ENCODE measurements at places on chromosomes 3 and 15. TPM values are rescaled to one million over a fixed set of nuclear protein-coding genes. Genes with fewer than 3 reads are reported as not detected.
A peak's percentile ranks its signal among the peaks of the same experiment; 100 is the strongest.

GRCh38 chr3:159852821-159853505 is 135.7 kb upstream of the IL12A start:
- peak overlapping the region; percentile 85 for H3K27ac ChIP-seq
- DNase-seq, result peak; percentile 76
- no peaks in the 10 kb centered on the region for H3K27me3 ChIP-seq
- peaks cover 74% of the 10 kb centered on the region for H3K4me1 ChIP-seq
- H3K36me3 ChIP-seq, result no peaks in the 10 kb centered on the region
- H3K4me3 ChIP-seq, result peak overlapping the region; percentile 46

DNA sequence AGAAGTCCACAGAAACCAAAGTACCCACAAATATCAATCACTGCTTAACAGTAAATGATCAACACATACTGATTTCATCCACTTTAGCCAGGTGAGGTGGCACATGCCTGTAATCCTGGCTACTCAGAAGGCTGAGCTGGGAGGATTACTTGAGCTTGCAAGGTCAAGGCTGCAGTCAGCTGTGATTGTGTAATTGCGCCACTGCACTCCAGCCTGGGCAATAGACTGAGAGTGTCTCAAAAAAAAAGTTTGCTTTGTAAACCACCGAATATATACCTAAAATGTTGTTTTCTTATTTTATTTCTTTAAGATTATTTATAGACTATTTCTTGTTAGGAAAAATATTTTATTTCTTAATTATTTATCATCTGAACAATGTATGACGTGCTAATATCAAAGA is 8.7 kb upstream of the ATP13A4 start:
- H3K27ac ChIP-seq, result no peak overlapping the region
- H3K4me3 ChIP-seq, result no peak overlapping the region
- no peak for DNase-seq
- no peaks in the 10 kb centered on the region for H3K4me1 ChIP-seq
- no peaks in the 10 kb centered on the region for H3K27me3 ChIP-seq

- no peak overlapping the region for H3K4me3 ChIP-seq
- H3K36me3 ChIP-seq, result peaks cover 9% of the 10 kb centered on the region
- H3K4me1 ChIP-seq, result peaks cover 71% of the 10 kb centered on the region
- H3K27me3 ChIP-seq, result no peaks in the 10 kb centered on the region
- H3K27ac ChIP-seq, result peak overlapping the region; percentile 80
These were observed 17.9 kb downstream of the TMEM43 start for GRCh38 chr3:14142567-14143270.

- no peak overlapping the region for H3K4me3 ChIP-seq
- peaks cover 11% of the 10 kb centered on the region for H3K4me1 ChIP-seq
- H3K27ac ChIP-seq, result no peak overlapping the region
- H3K27me3 ChIP-seq, result no peaks in the 10 kb centered on the region
These were observed 102.4 kb upstream of the HACD2 start for GRCh38 chr3:123687286-123687685.

DNA sequence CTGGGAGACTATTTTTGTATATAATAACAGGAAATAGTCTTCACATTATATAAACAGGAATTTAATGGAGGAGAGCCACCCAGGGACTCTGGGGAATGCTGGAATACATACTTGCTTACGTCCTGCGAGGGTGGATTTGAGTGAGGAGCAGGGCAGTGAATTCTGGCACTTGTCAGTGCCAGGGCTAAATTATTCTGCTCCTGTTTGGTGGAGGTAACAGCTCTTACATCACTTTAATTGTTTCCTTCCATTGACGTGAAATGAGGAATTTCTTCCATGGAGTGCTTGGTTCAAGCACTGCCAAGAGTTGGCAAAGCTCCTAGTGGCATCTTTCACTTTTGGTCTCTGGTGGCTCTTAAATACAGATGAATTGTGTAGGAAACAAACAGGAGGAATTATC is 94.1 kb upstream of the GOLGA8J start:
- H3K4me3 ChIP-seq, result no peak overlapping the region
- no peak for DNase-seq
- H3K27ac ChIP-seq, result no peak overlapping the region
- H3K36me3 ChIP-seq, result no peaks in the 10 kb centered on the region
- H3K27me3 ChIP-seq, result no peaks in the 10 kb centered on the region

- H3K4me3 ChIP-seq, result no peak overlapping the region
- no peaks in the 10 kb centered on the region for H3K36me3 ChIP-seq
- no peak overlapping the region for H3K27ac ChIP-seq
- H3K27me3 ChIP-seq, result peaks cover 45% of the 10 kb centered on the region
- no peak for DNase-seq
These were observed 2.8 kb upstream of the ATP2B2 start for GRCh38 chr3:10508235-10508618.

GRCh38 chr3:189547448-189547847 is 83.7 kb upstream of the TP63 start:
- H3K4me1 ChIP-seq, result no peaks in the 10 kb centered on the region
- no peak for DNase-seq
- H3K4me3 ChIP-seq, result no peak overlapping the region

DNA sequence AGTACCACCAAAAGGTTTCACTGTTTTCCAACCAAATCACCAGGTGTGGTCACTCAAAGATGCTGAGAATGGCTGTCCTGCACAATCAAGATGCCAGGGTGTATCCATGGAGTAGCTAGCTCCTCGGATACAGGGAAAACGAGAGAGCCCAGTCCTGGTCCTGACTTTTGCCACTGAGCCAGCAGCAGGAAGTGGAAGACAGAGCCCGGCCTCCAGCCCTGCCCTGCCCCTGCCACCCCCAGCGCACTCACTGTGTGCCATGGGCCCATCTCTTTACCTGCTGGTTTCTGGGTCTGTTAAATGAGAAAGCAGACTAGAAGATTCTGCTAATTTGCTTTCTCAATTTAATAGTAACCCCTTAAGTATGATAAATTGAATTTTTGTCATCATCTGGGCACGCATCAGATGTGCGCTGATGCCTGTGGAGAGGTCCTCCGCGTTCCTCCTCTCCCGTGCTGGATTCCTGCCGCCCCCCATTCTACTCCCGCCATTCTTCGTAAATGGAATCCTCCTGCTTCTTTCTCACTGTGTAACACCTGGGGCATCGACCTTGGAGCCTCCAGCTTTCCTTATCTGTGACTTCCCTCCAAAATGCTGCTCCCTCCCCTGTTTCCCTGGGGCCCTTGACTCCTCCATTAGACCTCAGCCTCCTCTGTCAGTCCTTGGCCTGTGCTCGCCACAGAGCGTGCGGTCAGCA is 18.0 kb downstream of the TNFAIP8L3 start:
- no peak for DNase-seq
- peak overlapping the region; percentile 74 for H3K27ac ChIP-seq
- no peaks in the 10 kb centered on the region for H3K27me3 ChIP-seq
- H3K4me1 ChIP-seq, result peaks cover 15% of the 10 kb centered on the region
- H3K36me3 ChIP-seq, result no peaks in the 10 kb centered on the region

GRCh38 chr3:12232785-12233300 is 56.0 kb upstream of the PPARG start:
- H3K36me3 ChIP-seq, result no peaks in the 10 kb centered on the region
- no peak for DNase-seq
- no peaks in the 10 kb centered on the region for H3K4me1 ChIP-seq
- H3K4me3 ChIP-seq, result no peak overlapping the region
- no peaks in the 10 kb centered on the region for H3K27me3 ChIP-seq

GRCh38 chr15:85383470-85384148 is 3.2 kb downstream of the AKAP13 start:
- H3K36me3 ChIP-seq, result no peaks in the 10 kb centered on the region
- no peaks in the 10 kb centered on the region for H3K27me3 ChIP-seq
- H3K4me3 ChIP-seq, result peak overlapping the region; percentile 85
- DNase-seq, result no peak
- H3K27ac ChIP-seq, result peak overlapping the region; percentile 95

DNA sequence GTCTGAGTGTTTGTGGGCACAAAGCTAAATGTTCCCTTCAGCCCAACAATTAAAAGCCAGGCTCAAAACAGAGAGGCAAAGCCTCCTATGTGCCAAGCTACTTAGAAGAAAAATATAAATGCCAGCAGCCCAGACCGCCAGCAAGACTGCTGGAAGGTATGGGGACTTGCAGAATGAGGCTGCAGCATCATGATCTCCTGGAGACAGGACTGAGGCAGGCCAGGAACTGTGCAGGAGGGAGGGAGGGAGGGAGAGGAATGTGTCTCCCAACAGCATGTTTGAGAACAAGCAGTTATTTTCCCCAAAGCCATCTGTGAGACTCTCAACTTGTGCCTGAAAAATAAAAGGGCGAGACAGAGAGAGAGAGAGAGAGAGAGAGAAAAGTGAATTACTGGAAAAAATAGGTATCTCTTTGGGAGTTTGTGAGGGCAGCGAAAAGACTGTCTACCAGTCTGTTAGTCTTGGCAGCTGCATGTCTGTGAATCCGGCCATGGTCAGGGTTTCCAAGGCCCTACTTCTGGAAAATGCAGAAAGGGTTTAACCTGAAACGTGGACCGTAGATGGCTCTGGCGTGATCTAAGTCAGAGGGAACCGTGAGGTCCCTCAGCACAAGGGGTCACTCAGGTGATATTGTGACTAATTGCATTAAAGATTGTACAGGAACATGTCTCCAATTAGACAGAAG is 139.7 kb upstream of the COL8A1 start:
- no peak for DNase-seq
- no peak overlapping the region for H3K27ac ChIP-seq
- no peak overlapping the region for H3K4me3 ChIP-seq
- H3K27me3 ChIP-seq, result no peaks in the 10 kb centered on the region
- peaks cover 42% of the 10 kb centered on the region for H3K4me1 ChIP-seq

- H3K27me3 ChIP-seq, result no peaks in the 10 kb centered on the region
- H3K4me1 ChIP-seq, result no peaks in the 10 kb centered on the region
- H3K36me3 ChIP-seq, result no peaks in the 10 kb centered on the region
- H3K4me3 ChIP-seq, result no peak overlapping the region
- peak overlapping the region; percentile 87 for H3K27ac ChIP-seq
These were observed 28.2 kb upstream of the BCL6 start for GRCh38 chr3:187773233-187774184.

DNA sequence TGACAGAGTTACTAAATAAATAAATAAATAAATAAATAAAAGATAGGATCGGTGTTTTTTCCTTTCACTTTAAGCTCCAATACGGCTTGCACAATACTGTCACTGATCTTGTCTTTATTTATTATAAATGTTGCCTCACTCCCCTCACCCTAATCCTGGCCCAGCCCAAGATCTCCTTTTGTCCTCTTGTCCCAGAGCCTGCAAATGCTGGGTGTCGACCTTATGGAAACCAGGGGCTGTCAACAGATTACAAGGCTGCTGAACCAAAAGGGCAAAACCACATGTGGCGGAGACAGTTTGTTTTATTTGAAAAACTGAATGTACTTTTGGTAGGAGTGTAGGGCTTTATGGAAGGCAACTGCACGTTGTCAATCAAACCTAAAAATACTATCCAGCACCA is 75.9 kb downstream of the RFTN1 start:
- H3K27ac ChIP-seq, result no peak overlapping the region
- H3K36me3 ChIP-seq, result no peaks in the 10 kb centered on the region
- no peak for DNase-seq
- H3K4me1 ChIP-seq, result no peaks in the 10 kb centered on the region
- no peaks in the 10 kb centered on the region for H3K27me3 ChIP-seq
- no peak overlapping the region for H3K4me3 ChIP-seq

DNA sequence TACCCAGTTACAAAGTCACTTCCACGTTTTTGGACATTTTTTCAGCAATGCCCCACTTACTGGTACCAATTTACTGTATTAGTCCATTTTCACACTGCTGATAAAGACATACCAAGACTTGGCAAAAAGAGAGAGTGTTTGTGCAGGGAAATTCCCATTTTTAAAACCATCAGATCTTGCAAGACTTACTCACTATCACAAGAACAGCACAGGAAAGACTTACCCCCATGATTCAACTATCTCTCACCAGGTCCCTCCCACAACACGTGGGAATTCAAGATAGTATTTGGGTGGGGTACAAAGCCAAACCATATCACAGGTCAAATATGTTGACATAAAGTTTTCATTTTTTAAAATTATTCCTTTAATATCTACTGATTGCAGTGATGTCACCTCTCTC is 16.2 kb upstream of the ABI3BP start:
- no peaks in the 10 kb centered on the region for H3K27me3 ChIP-seq
- H3K27ac ChIP-seq, result no peak overlapping the region
- DNase-seq, result no peak

WDR93 gene
- total RNA-seq, result not detected

MESP2 gene
- total RNA-seq, result 0.52 TPM

CAND2 gene
- total RNA-seq, result 46.9 TPM

APBA2 gene
- total RNA-seq, result 0.85 TPM

PROK2 gene
- total RNA-seq, result 0.49 TPM

PRRT3 gene
- 2.0 TPM for total RNA-seq

CKMT1B gene
- total RNA-seq, result not detected
